ENCODE measurements at places on chromosomes 6 and 20.

GRCh38 chr6:169070506-169071176, 183.0 kb downstream of the THBS2 start:
- DNase-seq: no peak

- no peak for DNase-seq
Observed at GRCh38 chr6:74651948-74652842, 553.7 kb downstream of the COL12A1 start.

DNA sequence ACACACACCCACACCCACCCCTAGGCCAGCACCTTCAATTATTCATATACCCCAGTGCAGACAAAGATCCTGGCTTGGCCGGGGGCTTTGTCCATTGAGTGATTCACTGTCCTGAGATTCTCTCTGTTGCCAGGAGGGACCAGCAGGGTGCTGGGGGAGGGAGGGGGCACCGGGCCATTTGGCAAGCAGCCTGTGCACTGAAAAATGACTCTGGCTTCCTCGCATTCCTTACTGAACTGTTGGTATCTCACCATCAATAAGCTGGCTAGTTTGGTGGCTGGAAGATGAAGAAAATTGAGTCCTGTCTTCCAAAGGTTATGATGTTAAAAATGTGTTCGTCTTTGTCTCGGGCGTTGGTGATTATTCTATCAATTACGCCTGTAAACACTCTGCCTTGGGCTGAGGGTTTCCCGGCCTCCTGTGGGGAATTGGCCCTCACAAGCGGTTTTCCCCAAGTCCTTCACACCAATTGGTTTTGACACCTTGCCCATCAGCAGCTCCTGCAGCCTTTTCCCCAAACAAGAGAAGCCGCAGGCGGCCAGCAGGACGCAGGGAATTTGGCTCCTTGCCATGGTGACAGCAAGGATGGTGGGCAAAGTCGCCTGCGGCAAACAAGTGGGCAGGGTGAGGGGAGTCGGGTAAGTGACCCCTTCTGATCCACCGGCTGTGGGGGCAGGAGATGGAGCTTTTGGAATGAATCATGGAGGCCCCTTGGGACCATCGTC, 4.9 kb downstream of the VSTM2L start:
- DNase-seq: no peak

GRCh38 chr6:42339991-42340401, 111.7 kb downstream of the TRERF1 start:
- no peak for DNase-seq

GRCh38 chr6:163750431-163751031, 336.0 kb downstream of the QKI start:
- DNase-seq: no peak

DNA sequence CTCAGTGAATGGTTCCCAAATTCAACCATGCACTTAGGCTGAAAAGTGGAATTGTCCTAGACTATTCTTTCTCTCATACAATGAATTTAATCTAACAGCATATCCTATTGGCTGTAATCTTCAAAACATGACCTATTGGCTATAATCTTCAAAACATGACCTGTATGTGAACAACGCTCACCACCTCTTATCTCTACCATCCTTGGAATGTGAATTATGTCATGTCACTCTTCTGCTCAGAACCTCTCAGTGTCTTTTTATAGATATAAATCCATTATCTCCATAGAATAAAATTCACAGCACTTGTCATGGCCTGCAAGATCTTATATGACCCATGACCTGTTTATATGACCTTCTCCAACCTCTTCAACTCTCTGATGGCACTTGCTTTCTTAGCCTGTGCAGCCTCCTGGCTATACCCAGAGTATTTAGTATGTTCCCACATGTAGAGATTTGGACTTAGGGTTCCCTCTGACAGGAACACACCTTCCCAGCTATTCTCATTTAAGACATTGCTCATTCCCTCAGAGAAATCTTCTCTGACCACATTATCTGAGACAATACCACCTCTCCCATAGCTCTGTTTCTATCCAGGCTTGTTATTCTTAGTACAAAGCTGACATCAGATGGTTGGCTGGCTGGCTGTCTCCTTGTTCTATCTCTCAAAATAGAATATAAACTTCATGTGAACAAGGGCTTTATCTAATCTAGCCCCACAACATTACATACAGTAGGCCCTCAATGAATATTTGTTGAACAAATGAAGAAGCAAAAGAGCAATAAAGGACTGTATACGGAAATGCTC, 275.0 kb upstream of the PREP start:
- DNase-seq: no peak

- DNase-seq: peak; percentile 52
Observed at GRCh38 chr6:111087871-111088667, 766 bp downstream of the SLC16A10 start.

DNA sequence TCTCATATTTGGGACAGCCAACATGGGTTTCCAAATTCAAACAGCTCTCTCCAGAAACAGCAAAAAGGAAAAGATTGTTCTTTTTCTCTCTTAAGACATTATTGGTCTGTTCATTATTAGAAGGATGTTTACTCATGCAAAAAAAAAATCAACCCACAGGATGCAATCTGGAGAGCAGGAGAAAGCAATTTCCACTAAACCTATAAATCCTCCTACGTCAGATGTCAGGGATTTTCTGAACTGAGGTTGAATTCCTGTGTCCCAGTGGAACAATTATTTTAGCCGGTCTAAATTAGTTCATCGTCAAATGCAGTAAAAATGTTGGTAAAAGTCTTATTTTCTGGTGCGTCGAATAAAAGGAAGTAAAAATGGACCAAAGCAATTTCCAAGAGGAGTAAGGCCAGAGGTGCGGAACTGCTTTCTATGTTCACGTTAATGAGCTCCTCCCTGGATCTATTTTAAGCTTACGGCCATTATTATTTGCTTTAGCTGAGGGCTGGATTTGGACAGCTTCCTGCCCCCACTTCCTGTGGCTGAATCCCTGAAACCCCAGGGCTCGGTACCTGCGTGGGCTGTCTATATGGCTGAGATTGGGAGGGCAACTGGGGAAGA, at the start of gene GABRR1:
GABRR1 (minus strand) TSS at position 60 of the 612 bp plus-strand sequence; CDS start at position 24, 36 bp downstream.
- no peak for DNase-seq

DNA sequence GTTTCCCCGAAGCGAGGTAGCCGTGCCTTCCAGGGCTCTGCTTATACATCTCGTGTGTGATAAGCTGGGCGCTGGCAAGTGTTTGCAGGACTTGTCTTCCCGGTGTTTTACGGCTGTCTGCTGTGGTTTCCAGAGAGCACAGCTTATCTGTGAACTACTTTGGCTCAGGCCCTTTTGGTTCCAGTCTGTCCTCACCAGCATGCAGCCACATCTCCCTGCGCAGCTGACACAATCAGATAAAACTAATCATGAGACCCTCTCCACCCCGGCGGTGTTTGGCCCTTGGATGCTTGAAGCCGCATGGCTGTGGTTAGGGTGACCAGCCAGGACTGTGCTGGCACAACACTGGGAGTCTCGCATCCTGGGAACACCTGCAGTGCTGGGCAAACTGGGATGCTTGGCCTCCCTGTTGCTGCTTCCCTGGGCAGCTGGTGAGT, 241.8 kb upstream of the FOXQ1 start:
- no peak for DNase-seq

DNA sequence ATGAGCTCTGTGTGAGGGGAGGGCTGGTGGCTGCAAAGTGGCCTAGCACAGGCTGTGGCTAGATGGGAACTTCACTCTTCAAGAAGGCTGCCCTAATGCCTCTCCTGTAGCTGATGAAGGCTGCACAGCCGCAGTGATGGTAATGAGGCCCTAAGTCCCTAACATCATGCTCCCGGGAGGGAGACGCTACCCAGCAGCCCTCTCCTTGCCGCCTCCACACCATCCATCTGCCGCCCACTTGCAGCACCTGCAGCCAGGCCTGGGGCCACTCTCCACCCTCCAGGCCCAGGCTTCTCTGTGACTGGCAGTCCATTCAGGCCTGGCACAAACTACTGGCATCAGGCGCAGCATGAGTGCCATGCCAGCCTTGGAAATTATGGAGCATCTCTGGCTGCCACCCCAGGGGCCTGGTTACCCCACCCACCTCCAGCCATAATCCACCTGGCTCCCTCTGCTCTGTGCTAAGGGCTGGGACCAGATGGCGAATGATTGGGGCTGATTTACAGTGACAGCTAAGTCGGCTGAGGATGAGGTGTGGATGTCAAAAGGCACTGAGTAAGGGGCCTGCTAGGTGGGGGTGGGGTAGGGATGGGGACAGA, 284.2 kb downstream of the LRFN2 start:
- DNase-seq: no peak

GRCh38 chr6:109383438-109383940, 1.2 kb upstream of the CD164 start:
- no peak for DNase-seq

DNA sequence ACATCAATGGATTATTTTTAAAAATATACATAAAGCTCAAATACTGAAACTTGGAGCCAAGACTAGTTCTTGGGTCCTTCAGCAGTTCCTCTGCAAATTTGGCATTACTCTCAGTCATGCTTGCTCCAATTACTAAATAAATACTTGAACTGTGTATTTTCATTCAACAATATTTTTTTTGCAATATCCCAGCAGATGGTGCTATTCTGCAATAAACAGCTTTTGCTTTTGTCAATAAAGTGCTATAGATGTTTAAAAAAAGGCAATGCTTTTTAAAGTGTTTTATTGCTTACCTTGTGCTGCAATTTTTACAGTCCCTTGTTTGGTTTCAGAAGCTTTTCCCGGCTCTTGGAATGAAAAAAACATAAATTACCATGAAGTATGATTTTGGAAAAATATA, 243.4 kb downstream of the TRDN start:
- DNase-seq: no peak

DNA sequence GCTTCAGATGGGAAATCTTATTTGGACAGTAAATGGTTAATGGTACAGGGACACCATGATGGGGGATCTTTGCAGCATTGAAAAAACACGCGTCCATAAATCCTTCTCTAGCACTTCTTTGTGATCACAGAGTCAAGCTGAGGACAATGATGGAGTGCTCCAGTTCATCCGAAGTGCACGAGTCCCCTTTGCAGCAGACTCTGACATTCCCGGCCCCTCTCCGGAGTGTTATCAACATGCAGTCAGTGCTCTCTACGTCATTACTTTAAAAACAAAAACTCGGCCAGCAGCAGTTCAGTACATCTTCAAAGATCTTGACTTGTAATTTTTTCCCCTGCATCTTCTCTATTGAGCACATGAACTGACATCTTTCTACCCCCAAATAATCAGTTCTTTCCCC, 185.5 kb upstream of the AKAP12 start:
- no peak for DNase-seq

GRCh38 chr6:2369606-2370005, 124.2 kb upstream of the GMDS start:
- DNase-seq: no peak

DNA sequence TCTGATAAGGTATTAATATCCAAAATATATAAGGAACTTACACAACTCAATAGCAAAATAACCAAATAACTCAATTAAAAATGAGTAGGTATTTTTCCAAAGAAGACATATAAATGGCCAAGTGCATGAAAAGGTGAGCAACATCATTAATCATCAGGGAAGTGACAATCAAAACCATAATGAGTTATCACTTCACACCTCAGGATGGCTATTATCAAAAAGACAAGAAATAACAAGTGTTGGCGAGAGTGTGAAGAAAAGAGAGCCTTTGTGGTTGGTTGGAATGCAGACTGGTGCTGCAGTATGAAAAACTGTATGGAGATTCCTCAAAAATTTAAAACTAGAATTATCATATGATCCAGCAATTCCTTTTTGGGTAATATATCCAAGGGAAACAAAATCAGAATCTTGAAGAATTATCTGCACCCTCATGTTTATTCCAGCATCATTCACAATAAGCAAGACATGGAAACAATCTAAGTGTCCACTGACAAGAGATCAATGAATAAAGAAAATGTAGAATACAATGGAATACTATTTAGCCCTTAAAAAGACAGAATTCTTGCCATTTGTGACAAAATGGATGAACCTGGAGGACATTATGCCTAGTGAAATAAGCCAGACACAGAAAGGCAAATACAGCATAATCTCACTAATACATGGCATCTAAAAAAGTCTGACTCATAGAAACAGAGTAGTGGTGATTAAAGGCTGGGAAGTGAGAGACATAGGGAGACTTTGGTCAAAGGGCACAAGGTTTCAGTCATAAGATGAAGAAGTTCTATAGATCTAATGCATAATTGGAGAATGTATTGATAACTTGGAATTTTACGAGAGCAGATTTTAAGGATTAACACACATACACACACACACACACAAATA, 175.6 kb downstream of the FOXA2 start:
- DNase-seq: no peak

DNA sequence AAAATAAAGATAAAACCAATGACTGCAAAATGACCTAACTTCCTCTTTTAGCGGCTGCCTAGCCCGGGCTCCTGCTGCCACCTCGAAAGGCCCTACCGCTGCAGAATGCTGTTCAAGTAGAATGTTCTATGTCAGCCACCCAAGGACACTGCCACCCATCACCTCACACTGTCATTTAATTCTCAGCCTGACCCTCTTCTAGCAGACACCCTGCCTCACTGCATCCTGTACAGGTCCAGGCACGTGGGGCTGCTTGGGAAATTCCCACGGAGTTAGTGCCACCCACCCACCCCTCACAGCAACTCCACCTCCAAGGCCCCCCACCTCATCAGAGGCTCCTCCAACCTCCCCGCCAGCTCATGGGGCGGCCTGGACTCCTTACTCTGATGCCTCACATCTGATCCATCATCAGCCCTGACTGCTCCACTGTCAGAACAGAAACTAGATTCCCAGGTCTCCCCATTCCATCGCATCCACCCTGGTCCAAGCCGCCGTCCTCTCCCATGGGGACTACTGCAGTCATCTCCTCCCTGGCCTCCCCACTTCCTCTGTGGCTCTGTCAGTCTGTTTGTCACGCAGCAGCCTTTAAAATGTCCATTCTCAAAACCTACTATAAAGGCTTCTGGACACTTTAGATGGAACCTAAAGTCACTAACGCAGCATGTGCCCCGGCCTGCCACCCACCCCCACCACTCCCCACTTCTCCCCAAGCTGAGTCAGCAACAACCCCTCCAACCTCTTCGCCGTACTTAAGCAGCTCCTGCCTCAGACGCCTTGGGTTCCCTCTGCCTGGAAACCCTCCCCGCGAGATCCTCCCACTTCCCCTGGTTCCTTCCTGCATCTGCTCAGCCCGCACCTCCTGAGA, 17.0 kb downstream of the NFATC2 start:
- peak; percentile 47 for DNase-seq

DNA sequence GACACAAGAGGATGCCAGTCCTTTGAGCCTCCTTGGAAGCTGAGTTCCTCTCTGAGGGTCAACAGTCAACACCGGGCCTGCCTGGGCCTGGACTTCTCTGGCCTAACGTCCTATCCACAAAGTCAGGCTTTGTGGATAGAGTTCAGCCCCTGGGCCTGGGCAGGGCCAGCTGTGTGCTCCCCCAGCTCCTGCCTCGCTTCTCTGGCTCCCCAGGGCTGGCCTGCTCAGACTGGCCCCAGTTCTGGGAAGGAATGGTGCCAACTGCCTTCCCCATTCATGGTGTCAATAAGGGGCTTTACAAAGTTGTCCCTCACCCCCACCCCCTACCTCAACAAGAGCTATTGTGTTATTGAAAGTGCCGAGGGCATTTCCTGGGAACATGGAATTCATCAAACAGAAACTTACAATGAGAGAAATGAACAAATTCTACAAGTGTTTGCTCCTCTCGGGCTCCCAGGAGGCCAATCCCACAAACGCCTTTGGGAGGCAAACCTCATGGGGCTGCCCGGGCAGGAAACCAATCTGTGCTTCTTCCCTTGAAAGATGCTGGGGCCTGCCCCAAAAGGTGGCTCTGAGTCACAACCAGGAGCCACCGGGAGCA, 26.5 kb upstream of the PPP1R14C start:
- DNase-seq: no peak

Measured in T-helper 17 cell (primary cell).